ENCODE measurements at places on chromosomes 16 and 17. TPM values are rescaled to one million over a fixed set of nuclear protein-coding genes. Genes with fewer than 3 reads are reported as not detected.

DNA sequence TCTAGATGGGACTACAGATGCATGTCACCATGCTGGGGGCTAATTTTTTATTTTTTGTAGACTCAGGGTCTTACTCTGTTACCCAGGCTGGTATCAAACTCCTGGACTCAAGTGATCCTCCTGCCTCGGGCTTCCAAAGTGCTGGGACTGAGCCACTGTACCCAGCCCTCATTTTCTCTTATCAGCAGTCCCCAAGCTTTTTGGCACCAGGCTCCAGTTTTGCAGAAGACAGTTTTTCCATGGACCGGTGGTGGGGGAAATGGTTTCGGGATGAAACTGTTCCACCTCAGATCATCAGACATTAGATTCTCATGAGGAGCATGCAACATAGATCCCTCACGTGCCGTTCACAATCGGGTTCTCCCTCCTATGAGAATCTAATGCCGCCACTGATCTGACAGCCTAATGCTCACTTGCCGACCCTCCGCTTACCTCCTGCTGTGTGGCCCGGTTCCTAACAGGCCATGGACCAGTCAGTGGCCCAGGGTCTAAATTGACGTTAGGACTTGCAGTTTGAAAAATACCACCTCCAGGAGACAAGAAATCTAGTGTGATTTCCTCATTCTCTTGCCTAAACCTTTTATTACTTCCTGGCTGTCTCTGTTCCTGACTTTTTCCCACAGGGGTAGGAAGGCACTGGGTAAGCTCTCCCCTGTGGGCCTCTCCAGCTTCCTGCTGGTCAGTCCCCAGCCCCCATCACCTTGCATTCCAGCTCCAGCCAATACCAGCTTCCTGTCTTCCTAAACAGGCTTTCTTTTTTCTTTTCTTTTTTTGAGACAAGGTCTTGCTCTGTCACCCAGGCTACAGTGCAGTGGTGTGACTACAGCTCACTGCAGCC lies 9.3 kb upstream of the CNP start:
- no peak for DNase-seq

DNA sequence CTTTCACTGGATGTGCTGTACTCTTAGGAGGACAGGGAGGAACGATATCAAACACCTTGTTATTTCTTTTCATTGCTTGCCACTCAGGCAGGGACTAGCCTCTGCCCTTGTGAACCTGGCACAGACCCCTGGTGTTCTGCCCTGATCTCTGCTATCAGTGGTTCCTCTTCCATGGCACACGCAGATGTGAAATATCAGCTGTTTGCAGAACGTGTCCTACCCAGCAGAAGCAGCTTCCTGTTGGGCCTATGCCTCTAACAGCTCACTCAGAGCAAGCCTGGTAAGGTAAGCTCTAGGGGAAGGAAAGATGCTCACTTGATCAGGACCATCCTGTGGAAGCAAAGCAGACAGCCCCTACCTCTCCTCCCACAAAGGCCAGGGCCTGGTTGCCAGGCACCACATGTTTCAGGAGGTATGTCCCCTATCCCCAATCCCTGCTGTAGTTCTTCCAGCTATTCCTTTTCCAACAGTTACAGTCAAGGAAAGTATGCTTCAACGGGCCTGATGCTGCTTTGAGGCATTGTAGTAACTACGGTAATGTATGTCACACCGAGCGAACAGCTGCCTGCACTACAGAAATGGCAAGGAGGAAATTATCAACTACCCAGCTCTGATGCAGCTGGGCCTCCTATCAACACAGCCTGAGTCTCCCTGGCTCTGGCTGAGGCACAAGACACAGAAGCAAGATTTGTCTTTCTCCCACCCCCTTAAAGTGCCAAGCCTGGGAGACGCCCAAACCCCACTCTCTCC lies 41.3 kb upstream of the GFOD2 start:
- DNase-seq: no peak

Gene NUDT7
- 3.7 TPM for total RNA-seq

Gene SMIM36
- not detected for total RNA-seq

Gene G6PC1
- not detected for total RNA-seq

DNA sequence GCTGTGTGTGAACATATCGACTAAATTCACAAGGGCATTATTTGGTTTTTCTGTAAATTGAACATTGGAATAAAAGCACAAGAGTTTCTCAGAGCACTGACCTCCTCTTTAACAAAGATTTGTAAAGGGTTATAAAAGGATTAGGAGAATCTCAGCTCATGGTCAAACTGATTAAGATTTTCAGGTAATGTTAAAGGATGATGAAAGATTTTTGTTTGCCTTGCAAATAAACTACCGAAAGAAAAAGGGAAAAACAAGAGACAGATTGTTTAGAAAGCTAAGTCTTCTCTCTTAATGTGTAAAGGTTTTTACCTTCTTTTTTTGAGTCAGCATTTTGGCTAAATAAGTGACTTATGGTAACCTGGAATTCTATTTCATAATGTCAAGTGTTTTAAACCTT lies 47.6 kb upstream of the MED9 start:
- DNase-seq: no peak

- peak; percentile 21 for DNase-seq
These were observed 11.5 kb downstream of the ZNF597 start for GRCh38 chr16:3431779-3432219.

DNA sequence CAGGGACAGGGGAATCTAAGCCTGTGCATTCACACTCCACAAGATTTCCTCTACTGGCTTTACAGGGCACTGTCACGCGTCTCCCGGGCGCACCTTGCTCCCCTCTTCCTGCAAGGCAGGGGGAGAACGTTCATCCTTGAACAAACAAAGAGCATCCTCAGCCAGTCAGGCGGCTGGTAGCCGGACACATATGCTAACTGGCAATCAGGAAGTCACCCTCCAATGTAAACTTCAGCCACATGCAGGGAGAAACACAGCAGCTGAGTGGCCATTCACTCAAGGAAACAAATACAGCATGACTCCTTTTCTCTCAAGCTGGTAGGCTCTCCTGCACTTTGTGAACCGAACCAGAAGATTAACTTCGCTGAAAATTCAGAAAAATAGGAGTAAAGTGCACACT lies 10.8 kb upstream of the HSBP1 start:
- no peak for DNase-seq

- DNase-seq: peak; percentile 23
These were observed 18.4 kb downstream of the GJD3 start for GRCh38 chr17:40345994-40346764.

DNA sequence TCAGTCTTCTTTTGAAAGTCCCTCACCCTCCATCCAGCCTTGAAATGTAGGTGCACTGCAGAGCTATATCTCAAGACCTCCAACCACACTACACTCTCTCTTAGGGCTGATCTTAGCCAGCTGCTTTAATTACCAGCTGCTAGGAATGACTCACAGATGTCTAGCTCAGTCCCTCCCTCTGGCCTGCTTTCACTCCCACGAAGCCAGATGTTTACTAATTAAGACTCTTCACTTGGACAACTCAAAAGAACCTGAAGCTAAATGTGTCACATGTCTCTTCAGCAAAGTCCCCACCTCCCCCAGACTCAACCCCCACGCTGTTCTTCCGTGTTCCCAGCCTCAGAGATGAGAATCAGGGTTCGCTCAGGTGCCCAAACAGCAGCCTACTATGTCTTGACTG lies 2.6 kb downstream of the GTF3C1 start:
- peak; percentile 54 for DNase-seq

Gene CCNF
- not detected for total RNA-seq

GRCh38 chr17:51258756-51259563 lies 889 bp downstream of the MBTD1 start:
- peak; percentile 23 for DNase-seq

Gene PRSS53
- total RNA-seq: 5.5 TPM

DNA sequence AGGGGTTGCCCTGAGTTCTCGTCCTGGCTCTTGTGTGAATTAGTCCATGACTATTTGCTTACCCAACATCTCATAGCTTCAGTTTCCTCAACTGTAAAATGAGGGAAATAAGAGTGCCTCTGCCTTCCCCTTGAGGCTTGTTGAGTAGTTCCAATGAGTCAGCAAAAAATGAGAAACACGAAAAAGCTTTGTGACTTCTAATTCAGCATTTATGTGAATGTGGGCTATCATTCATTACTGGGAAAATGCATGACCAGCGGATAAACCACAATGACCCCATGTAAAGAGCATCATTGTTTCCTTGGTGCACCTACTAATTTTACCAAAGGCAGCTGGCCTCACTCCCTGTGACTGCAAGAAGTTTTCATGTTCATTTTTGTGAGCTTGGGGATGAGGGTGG lies 374.6 kb upstream of the HSBP1 start:
- no peak for DNase-seq

Gene CDH16
- total RNA-seq: not detected

DNA sequence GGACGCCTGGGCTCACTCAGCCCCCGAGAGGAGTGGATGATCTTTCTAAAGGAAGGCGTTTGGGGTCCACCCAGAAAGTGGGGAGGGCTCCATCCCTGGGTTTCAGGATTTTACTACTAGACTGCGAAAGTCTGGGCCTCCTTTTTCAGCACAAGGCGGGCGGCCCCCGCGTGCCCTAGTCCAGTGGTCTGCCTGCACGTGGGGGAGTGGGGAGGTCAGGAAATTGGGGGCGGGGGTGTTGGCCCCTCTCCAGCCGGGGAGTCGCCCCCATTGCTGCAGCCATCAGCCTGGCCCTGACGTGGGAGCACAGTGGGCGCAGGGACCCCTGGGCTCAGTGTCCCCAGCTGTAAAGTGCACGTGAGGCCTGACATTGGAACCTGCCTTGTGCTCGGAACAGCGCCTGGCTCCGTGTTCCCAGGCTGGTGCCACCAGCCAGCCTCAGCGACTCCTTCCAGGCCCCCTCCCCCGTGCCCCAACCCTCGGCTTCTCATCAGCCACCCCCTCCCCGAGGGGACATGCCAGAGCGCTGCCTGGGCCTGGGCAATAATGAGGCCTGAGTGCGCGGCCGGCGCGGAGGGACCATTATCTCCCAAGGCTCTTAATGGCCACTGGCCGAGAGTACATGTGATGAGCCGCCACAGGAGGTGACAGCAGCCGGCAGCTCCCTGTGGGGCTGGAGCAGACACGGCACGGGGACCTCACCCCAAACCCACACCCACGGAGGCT lies 2.4 kb upstream of the C1QTNF8 start:
- DNase-seq: no peak

- DNase-seq: no peak
These were observed 14.1 kb downstream of the CACNG4 start for GRCh38 chr17:66978514-66979061.

Gene ABCC6
- 1.3 TPM for total RNA-seq

- no peak for DNase-seq
These were observed 12.6 kb downstream of the TMEM132E start for GRCh38 chr17:34592002-34592401.

GRCh38 chr17:58665946-58666857 lies 25.6 kb downstream of the TEX14 start:
- DNase-seq: no peak

Gene DHRS7C
- total RNA-seq: not detected

GRCh38 chr17:9702914-9703780 lies 57.8 kb downstream of the USP43 start:
- no peak for DNase-seq

DNA sequence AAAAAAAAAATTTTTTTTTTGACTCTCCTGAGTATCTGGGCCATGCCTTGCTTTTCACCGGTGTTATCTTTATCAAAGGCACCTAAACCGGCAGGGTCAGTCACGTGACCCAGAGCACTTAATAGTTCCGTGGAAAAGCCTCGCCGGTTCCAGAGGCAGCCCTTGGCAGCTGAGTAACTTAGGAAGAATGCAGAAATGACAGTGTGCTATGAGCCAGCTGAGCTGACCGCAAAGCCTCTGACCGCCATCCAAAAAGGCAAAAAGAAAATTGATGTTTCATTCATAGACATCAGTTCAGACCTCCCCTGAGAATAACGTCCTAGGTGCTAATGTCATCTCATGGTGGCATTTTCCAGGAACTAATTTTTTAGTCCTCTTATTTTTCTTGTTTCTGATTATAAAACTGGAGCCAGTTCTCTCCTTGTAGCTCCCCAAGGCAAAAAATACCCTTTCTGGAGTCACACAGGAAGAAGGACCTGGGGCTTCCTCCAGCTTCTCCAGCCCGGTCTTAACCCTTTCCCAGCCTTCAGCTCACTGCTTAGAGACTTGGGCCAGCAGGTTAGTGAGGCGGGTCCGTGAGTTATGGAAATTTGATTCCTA lies 122.6 kb downstream of the SOCS1 start:
- peak; percentile 78 for DNase-seq

Gene KCTD11
- 7.0 TPM for total RNA-seq

DNA sequence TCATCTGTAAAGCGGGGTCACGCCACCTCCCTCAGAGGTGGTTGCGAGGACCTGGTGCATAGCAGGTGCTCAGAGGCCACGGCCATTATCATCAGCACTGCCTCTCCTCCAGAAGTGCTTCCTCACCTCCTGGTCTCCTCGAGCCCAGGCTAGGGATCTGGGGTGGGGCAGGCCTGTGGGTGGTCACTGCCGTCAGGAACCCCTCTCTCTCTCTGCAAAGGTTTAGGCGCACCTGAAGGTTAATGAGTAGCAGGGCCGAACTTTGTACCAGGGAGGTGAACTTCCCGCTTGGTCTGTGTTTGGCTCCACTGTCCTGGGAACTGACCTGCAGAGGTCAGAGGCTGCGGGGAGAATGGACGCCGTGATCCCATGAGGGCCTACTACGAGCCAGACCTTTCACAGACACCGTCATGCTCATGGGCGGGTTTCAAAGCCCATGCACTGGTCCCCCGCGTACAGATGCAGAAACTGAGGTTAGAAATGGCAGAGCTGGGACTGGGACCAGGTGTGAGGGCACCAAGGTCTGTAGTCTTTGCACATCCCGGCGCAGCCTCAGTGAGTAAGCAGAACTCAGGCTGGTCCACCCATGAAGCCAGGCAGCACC lies 13.8 kb downstream of the JUP start:
- DNase-seq: no peak

- peak; percentile 93 for DNase-seq
These were observed 13.7 kb upstream of the CNGB1 start for GRCh38 chr16:57984443-57985203.

Gene CORO1A
- 15.3 TPM for total RNA-seq

- no peak for DNase-seq
These were observed 90.2 kb downstream of the SMG6 start for GRCh38 chr17:2213291-2213960.

Gene HAGHL
- 3.4 TPM for total RNA-seq

- DNase-seq: no peak
These were observed 1032.2 kb downstream of the CDH11 start for GRCh38 chr16:64089697-64090096.

- DNase-seq: no peak
These were observed 13.3 kb upstream of the USP36 start for GRCh38 chr17:78853926-78854394.

DNA sequence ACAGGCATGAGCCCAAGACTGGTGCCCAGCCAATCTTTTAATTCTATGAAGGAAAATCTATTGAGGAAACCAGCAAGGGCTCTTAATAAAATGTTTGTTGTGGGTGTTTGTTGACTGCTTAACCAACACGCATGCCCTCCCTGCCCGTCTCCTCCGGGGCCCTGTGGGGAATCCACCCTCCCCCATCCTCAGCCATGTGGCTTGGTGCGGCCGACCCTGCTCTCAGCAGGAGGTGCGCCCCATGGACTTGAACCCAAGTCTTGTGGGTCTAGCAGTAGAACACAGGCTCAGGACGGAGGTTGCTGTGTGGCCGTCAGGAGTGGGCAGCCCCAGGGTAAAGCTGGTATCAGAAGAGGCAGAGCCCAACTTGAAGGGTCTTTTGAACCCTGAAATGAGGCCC lies 45.1 kb upstream of the MLYCD start:
- DNase-seq: no peak

GRCh38 chr17:75950421-75950820 lies 9.6 kb upstream of the FBF1 start:
- no peak for DNase-seq

Gene ICAM2
- total RNA-seq: 108 TPM
